Calu3 (cell line): ENCODE measurements at places on chromosomes 4 and X. TPM values are rescaled to one million over a fixed set of nuclear protein-coding genes. Genes with fewer than 3 reads are reported as not detected.

DNA sequence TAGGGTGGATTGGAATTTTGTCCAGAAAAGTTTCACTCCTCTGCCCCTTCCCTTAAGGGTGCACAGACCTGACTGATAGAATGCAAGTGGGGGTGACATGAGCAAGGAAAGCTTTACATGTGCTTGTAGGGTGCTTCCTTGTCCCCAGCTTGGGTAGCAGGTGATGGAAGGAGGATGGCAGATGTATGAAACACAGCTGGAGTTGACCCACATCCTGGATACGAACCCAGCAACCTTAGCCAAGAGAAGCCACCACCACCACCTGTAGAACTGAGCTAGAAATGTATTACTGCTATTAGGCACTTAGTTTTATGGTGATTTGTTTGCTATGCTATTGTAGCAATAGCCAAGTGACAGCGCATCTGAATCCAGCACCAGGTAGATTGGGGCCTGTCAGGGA is 227.4 kb downstream of the HS3ST1 start:
- DNase-seq: no peak

DNA sequence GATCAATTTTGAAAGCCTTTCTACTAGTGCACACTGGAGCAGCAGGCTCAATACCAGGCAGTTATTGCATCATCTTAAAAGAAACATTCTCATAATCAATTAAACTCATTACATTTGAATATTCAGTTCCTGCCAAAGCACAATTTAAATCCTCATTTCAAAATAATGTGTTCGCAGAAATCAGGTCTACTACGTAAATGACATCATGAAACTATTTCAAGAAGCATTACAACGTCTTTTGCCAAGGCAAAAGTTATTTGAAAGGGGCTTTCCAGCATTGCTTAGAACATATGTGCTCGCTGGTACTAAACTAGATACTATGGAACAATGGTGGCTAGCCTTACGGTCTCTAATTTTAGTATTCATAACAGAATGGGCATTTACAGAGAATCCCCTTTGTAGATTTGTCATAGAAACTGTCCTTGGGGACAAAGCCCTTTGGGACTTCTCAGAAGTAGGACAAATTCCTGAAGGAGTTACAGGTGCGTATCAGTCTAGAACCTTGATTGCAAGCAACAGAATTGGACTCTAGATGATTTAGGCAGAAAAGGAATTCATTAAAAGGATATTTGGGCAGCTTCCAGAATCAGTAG is 27.6 kb upstream of the HUWE1 start:
- DNase-seq: no peak

Gene GAGE13
- total RNA-seq: not detected in 2 replicates

- no peak for DNase-seq
Measured at GRCh38 chr4:183631577-183632198, 27.3 kb downstream of the RWDD4 start.

Gene EGF
- total RNA-seq: 1.4 and 1.6 TPM in 2 replicates

Gene IGFBP7
- total RNA-seq: 12.0 and 20.6 TPM in 2 replicates

DNA sequence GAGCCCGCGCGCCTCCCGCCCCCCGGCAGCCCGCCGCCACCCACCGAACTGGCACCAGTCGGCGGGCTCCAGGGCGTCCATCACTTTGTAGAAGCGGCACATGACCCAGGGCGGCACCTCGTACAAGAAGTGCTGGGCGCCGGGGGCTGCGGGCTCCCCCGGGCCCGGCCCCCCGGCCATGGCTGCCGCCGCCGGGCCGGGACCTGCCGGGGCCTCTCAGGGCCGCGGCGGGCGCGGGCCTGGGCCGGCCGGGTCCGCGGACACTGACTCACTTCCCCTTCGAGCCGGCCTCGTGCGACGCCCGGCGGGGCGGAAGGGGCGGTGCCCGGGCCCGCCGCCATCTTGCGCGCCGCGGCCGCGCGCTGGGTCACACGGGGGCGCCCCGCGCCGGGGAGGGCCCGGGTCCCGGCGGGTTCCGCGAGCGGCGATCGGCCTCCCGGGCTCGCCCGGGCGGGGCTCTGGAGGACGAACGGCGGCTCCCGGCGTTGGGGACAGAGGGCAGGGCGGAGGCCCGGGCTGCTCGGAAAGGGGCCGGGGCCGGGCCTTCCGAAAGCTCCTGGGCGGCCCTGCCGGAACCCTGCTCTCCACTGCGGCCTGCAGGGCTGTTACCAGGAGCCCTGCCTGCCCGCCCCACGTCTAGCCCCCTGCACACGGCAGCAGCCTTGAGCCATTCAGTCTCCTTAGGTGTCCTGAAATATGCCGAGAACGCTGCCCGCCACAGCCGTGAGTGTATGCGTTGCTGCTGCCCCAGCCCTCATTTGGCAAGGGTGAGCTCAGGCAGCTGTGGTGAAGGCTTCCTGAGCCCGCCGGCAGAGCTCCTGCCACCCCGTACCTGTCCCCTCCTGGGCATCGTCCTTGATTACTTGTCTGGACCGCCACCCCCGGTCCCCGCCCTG is at the start of gene IRAK1:
Gene IRAK1, minus strand, starts transcription at position 270 of the 896 bp plus-strand sequence. Its CDS starts 90 bp downstream, at position 180.
- peak; percentile 76 for DNase-seq

Gene GYPE
- not detected in 2 replicates for total RNA-seq

GRCh38 chr4:177485528-177485927 is 43.3 kb upstream of the AGA start:
- DNase-seq: no peak

Gene TCEAL6
- total RNA-seq: not detected in 2 replicates

Gene PDLIM3
- 0.50 and 0.51 TPM in 2 replicates for total RNA-seq
